ENCODE measurements at places on chromosomes 5 and 9.
A peak's percentile ranks its signal among the peaks of the same experiment; 100 is the strongest.

DNA sequence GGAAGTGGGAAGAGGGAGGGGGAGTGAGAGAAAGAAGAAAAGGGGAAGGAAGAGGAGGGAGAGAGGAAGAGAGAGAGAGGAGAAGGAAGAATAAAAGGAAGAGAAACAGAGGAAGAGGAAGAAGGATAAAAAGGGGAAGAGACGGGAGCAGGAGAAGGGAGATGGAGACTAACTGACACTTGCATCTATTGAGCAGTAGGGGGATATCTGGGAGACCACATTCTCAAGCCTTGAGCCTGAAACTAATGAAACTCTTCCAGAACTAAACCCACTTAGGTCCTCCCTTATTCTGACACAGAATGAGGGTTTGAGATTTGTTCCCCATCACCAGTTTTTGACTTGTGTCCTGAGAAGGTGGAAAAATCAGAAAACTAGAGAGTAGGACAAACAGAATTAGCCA is 533.3 kb downstream of the CDH12 start:
- no peak for DNase-seq

DNA sequence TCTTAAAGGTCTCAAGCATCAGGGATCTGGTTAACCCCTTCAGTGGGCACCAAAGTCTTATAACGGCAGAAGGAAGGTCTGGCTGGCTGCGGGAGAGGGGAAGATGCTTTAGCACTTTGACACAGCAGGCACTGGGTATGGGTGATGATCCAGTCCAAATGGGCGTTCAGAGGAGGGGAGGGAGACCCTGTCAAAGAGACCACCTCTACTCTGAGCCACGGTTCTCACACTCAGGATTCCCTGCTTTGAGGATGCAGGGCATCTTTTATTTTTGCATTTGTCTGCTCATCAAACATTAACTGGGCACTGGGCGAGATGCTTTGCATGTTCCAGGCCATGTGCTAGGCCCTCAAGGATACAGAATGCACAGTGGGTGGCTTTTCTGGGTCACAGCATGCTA is 204.0 kb downstream of the DAB2IP start:
- DNase-seq: no peak

DNA sequence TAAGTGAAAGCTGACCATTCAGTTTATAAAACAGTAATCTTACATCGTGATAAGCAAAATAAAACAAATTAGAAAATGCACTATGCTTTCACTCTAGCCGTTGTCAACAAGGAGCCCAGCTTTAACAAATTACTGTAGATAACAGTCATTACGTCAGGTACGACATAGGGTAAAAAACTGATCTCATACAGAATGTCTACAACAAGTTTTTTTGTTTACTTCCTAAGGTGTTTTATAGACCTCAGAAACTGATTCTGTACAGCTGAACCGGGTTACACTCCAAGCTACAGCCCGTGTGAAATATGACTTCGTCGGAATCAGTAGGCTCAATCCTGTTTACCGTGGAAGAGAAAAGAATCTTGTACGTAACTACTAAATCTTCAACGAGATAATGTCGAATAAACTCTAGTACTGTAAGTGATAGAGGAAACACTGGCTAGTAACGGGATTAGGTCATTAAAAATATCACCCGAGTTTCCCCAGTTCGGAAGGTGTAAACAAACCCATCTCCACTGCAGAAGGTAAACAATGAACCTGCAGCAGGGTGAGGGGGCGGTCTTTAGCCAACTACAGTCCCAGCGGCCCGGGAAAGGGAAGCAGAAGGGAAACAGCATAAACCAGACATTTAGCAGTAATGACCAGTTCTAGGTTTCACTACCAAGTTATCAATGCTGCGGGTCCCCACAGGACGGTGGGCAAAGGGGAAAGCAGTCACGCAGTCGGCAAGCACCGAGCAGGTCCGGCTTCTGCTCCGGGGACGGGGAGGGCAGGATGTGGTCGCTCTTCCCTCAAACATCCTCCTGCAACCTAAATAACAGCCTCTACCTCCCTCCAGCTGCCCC is 1.1 kb downstream of the RICTOR start:
- DNase-seq: peak; percentile 75

- no peak for DNase-seq
Observed at GRCh38 chr5:91245074-91245452, 138.1 kb downstream of the ARRDC3 start.

DNA sequence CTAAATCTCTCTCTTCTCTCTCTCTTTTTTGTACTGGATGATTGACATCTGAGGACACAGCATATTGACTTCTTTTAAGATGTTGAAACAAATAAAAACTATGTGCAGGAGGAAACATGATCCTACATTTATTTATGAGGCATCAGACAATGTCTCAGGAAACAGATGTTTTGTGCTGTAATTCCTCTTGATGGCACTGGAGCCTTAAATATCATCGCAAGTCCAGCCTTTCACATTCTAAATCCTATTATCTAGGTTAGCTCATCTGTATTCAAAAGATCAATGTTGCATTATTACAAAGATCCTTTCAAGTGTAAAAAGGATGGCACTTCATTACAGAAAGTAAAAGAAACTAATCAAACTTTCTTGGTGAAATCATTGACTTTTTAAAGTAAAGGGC is 63.9 kb downstream of the MAT2B start:
- DNase-seq: no peak

DNA sequence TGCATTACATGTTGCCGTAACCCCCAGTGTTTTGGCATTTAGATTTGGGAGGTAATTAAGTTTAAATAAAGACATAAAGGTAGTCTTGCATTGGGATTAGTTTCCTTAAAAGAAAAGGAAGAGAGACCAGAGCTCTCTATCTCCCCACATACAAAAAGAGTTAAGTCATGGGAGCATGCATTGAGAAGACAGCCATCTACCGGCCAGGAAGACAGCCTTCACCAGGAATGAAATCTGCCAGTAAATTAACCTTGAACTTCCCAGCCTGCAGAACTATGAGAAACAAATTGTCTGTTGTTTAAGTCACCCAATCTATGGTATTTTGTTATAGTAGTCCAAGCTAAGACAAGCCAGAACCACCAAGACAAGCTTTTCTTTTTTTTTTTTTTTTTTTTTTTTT is 567.0 kb upstream of the CDH18 start:
- DNase-seq: no peak

GRCh38 chr5:115551415-115551814 is 6.8 kb upstream of the FEM1C start:
- DNase-seq: peak; percentile 13

GRCh38 chr9:123350590-123351310 is 5.2 kb upstream of the CRB2 start:
- peak; percentile 8 for DNase-seq

- DNase-seq: no peak
Observed at GRCh38 chr5:147245381-147246165, 10.7 kb downstream of the STK32A start.

GRCh38 chr5:97420646-97421045 is 237.6 kb upstream of the RIOK2 start:
- no peak for DNase-seq

Data from GM20000 (cell line).